ENCODE measurements at places on chromosomes 12 and 14.

DNA sequence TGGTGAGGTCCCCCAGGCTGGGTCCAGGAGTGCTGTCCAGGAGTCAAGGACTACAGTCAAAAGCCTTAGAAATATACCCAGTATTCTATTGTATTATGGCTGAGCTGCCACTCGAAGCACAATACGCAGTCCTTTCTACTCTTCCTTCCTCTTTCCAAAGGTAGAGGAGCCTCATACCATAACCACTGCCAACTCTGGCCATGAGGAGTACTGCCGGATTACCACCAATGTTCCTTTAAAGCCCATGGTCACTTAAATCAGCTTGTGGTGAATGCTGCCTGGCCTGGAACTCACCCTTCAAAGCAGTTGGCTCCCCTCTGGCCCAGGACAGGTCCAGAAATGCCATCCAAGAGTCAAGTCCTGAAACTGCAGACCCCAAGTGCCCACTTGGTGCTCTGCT is 425.4 kb downstream of the SLC16A7 start:
- no peak for DNase-seq

- DNase-seq = no peak
These were observed 996 bp downstream of the SSPN start for GRCh38 chr12:26196421-26196716.

DNA sequence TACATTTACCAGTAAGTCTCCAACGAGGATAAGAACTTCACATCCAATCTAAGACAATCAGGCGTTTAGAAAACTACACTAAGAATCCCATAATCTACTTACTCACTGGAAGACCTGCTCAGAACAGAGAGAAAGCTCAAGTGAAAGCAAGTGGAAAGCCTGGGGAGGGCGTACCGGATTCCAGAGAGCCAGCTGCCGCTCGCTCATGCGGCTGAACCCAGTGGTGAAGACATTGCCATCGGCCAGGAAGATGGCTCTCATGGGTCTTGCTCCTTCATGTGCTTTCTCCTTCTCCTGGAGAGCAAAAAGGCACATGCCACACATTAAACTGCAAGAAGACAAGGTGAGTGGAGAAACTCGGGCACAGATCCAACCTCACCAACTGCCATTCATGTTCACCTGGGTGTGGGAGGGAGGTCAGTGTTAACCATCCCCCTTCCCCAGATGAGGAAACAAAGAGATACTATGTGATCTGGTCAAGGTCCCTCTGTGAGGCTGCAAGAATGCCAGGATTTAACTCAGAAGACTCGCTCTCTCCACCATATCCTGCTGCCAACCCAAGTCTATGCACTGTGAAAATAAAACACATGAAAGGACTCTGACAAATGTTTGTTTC is 23.5 kb upstream of the SELPLG start:
- DNase-seq = peak; percentile 58

DNA sequence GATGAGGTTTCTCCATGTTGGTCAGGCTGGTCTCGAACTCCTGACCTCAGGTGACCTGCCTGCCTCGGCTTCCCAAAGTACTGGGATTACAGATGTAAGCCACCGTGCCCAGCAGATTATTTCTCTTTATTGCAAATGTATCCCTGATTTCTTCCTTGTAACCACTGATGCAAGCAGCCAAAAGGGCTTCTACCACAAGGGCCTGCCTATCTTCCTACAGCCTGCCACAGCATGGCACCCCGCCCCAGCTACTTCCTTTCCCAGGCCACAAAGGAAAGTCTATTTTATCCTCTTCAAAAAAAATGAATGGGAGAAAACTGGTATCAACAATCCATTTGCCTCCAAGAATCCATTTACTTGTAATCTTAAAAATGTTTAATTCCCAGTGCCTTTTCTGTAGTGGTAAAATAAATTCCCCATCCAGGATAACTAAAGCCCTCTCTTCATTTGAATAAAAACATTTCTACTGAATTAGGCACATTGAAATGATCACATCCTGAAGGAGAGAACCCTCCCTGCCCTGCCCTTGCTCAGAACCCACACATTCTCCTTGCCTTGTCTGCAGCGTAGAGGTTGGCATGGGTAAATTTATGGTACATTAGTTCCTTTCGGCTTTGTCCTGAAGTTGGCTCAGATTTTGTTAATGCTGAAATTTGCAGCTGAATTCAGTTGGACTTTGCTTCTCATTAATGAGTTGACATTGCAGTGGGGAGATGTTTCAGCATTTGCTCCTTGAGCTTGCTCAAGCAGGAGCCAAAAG is 19.2 kb downstream of the GPHB5 start:
- DNase-seq = no peak

- no peak for DNase-seq
These were observed 13.5 kb downstream of the FOS start for GRCh38 chr14:75292101-75292563.

DNA sequence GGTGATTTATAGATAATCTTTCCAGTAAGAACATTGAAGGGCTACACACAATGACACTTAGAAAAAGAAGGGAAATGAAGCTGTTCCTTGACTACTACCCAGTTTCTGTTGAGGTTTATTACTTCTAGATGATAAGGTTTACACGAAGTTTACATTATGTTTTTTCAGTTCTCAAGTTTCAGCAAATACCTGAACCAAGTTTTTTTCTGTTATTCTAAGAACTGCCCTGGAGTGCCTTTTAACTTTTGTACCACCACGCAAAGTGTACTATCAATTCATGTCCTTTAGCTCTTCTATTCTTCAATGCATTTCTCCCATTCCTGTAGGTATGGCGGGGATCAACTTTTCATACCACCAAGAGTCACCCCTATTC is 5.8 kb downstream of the FBXL14 start:
- no peak for DNase-seq

GRCh38 chr14:35509846-35510245 is 24.1 kb upstream of the INSM2 start:
- no peak for DNase-seq

GRCh38 chr14:64788706-64789105 is 84.5 kb downstream of the PLEKHG3 start:
- DNase-seq = no peak

DNA sequence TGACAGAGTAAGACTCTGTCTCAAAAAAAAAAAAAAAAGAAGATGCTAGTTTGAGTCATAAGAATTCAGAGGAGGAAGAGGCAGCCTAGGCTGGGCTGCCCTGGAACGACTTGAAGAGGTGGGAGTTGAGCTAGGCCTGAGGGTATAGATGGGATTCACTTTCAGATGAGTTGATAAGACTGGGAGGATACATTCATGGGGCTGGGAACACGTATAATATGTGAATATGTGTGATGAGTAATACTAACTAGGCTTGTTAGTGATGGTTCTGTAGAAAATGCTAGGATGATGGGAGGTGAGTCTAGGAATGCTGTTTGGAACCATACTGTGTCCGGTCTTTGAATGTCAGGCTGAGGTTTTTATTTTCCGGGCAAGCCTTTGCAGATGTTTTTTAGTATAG is 9.0 kb downstream of the PLEKHA5 start:
- no peak for DNase-seq

GRCh38 chr12:104049278-104049902 is 597 bp downstream of the GLT8D2 start:
- DNase-seq = no peak

- no peak for DNase-seq
These were observed 277.7 kb downstream of the VRK1 start for GRCh38 chr14:97074856-97075255.

GRCh38 chr12:24519759-24520158 is 429.1 kb downstream of the BCAT1 start:
- no peak for DNase-seq

DNA sequence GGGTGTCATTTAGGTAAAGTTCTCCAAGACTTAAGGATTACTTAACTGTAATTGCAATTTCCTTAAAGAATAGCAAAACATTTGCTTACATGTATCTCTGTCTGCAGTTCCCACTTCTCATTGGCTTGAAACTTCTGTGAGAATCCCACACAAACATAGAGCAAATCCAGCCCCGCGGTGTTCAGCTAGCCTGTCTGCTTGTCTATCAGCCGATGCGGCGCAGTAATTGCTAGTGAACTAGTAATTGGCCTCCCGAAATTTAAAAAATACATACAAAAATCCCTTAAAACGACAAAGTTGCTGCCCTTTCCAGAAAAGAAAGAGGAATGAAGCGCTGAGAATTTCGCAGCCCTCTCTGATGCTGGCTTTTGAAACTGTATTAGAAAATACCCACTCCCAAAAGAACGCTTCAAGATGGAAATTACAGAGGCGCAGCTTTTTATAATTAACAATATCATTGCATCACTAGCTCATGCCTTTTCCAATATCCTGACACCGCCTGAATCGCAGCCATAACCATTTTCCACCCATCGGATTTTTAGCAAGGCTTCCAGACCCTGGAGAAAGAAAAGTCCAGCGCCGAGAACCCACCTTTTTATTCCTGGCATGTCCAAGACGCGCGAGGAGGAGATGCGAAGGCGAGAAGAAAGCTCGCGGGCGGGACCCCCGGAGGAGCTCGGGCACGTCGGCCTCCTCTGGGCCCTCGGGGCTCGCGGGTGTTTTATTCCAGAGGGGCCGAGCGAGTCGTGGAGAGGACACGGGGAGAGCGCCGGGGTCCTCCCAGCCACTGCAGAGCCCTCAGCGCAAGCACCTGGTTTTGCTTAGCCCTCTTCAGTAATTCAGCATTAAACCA is 646 bp downstream of the FBLN5 start:
- no peak for DNase-seq

DNA sequence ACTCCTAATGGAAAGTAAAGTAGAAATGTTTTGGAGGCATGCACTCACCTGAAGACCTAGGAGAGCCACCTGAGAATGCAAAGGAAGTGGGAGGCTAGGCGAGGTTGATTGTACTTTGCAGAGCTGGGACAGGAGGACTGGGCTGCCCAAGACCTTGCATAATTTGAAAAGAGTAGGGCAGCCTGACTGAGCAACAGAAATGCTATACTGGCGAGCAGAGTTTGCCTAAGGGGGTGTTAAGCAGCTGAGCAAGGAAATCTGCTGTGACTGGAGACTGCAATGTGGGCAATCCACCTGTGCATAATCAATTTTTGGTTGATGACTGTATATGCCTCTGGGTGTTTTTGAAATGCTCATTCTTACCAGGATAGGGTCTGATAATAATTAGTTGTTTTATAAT is 834.1 kb downstream of the TRHDE start:
- no peak for DNase-seq

DNA sequence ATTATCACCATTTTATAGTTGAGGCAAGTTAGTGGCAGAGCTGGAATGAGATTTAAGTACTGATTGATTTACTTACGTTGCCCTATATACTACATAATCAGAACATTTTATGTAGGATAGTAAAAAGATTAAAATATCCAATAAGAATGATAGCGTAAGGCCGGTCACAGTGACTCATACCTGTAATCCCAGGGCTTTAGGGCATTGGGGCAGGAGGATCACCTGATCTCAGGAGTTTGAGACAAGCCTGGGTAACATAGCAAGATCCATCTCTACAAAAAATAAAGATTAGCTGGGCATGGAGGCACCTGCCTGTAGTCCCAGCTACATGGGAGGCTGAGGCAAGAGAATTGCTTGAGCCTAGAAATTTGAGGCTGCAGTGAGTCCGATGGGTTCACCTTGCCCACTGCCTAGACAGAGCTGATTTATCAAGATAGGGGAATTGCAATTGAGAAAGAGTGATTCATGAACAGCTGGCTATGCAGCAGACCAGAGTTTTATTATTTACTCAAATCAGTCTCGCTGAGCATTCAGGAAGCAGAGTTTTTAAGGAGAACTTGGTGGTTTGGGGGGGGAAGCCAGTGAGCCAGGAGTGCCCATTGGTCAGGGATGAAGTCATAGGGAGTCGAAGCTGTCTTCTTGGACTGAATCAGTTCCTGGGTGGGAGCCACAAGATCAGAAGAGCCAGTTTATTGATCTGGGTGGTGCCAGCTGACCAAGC is 24.7 kb upstream of the SGPP1 start:
- DNase-seq = no peak

DNA sequence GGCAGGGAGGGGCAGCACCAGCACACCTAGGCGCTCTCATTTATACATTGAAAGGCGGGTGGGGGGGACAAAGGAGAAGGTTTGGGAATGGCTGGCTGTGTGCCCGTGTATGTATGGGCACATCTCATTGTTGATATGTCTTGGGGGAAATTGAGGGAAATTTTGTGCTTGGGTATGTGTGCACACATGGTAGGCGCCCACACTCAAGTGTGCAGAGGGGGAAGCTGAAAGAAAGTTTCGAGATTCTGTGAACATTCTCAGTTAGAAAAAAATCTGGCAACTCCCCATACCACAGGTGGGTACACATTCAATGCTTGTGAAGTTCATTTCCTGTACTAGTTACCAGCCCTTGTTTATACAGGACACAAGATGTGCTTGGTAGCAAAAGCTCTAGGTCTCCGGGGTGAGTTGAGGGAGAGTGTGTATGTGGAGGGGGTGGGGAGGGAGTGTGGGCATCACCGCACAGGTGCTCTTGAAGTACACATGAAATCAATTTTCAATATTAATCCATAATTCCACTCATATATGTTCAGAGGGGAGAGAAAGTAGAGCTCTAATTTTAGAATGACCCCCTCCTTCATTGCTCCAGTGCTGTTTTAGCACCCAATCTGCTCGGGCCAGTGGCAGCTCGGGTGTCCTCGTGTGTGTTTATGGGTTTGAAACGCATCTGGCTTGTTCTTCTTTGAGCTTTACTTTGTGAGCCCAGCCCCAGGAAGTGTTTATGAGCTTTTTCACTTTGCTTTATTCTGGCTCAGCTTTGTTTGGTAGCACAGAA is 286.0 kb downstream of the ZFP36L1 start:
- DNase-seq = no peak

GRCh38 chr12:132660052-132660451 is 27.1 kb downstream of the POLE start:
- no peak for DNase-seq

DNA sequence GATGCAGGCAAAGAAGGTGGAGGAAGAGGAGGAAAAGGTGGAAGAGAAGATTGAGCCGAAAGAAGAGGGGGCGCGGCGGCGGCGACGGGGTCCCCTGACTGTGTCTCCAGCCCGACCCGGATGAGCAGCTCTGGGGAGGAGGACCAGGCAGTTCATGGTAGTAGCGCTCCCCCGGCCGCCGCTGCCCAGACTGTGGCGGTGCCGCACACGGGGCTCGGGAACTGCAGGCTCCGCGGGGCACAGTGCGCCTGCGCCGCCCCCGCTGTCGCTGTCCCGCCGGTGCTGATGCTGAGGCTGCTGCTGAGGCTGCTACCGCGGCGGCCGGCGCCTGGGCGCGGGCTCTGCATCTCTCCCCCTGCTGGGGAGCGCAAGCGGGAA is at the start of gene KCNH5:
TSS of gene KCNH5 (minus strand) at position 225 of the 378 bp plus-strand sequence. CDS start 272 bp downstream, outside the sequence.
- peak; percentile 65 for DNase-seq

- no peak for DNase-seq
These were observed 883.0 kb upstream of the FLRT2 start for GRCh38 chr14:84646786-84647500.
